CD4-positive, alpha-beta T cell treated with Interleukin-15 for 1 hour (primary cell): ENCODE measurements at places on chromosomes 7 and 10.
A peak's percentile ranks its signal among the peaks of the same experiment; 100 is the strongest.

DNA sequence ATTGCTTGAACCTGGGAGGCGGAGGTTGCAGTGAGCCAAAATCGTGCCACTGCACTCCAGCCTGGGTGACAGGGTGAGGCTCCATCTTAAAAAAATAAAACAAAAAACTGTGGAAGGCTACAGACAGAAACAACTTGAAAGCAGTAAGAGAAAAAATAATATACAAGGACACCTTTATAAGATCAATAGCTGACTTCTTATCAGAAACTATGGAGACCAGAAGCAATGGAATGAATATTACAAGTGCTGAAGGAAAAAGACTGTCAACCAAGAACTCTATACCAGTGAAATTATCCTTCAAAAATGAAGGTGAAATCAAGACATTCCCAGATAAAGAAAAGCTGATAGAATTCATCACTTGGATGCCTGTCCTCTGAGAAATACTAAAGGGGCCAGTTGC is 49.0 kb downstream of the RBAK start:
- no peak for DNase-seq

- no peak for DNase-seq
These were observed 31.2 kb upstream of the KCTD7 start for GRCh38 chr7:66597461-66597860.

GRCh38 chr10:81733542-81733941 is 141.5 kb upstream of the NRG3 start:
- DNase-seq, result no peak

DNA sequence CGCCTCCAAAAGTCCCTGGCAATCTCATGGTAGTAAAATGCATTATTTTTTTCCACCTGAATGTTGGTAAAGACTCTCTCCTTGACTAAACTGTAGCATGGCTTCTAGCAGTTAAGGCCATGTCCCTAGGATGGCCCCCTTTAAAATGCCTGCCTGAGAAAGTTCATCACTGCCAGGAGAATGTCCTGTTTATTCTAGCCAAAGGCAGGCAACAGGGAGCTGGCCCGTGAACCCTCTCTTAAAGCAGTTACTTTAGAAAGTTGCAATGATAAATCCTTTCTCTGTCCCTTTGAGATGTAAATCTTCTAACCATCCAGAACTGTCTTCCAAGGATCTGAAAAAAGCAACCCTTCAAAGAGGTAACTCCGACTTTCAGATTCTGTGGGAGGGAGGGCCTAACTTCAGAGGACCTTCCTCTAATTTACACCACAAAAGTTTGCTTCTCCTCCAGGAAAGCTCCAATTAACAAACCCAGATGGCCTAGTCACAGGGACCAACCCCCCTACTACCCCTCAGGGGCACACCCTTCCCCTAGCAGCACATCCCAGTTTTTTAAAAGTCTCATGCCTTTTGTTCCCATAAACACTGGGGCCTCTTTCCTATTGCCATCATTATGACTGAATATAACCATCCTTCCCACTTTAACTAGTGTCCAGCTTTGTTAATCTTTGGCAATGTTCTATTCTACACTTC is 5.5 kb downstream of the DNTT start:
- no peak for DNase-seq

DNA sequence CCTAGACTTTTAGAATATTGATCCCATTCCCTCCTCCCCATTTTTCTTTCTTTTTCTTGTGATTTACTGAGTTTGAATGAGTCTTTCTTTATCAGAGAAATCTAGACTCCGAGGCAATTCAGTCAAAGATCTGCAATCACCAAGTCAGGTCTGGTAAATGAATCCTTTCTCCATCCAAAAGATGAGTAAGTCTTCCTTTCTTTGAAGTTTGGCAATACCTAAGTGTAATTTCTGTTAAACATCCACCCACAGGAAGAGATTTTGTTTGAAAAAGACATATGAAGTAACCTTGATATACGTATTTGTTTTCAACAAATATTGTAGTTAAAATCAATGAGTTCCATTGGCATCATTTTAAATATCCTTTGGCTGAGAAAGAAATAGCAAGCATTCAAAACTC is 58.3 kb downstream of the SLC39A12 start:
- no peak for DNase-seq

DNA sequence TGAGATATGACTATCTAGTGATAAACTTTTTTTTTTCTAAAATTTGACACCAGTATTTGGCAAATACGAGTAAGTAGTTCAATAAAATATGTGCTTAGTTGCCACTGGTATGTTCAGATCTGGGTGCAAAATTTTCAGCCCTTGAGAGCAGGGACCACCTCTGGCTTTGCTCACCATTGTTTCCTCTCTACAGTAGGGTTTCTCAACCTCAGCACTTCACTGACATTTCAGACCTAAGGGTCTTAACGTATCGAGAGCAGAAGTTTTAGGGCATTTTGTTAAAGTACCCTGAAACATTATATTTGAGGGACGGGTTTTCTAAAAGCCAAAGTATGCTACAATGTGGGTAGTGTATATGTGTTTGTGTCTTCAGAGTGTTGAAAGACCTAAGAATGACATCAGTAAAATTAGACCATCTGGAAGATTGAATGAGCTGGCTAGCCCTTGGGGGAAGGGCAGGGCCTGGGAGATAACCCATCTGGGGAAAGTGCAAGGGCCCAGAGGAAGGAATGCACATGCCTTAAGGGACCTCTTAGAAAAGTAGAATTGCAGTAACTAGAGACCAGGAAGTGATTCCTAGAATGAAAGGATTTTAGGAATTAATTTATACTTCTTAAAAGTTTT is 11.8 kb downstream of the BZW2 start:
- no peak for DNase-seq

DNA sequence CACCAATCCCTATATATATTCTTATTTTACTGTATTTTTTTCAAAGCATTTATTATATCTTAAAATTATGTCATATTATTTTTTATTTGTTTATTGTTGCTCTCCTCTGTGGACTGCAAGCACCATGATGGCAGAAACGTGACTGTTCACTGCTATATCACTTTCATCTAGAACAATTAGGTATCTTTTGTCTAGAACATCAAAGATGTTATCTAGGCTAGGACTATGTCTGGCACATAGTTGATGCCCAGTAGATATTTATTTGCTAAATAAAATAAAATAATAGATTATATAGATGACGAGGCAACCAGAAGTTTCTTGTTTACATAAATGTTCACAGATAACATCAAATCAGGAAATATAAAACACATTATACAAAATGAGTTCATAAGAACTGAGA is 12.4 kb upstream of the GPR158 start:
- DNase-seq, result no peak

GRCh38 chr10:79237454-79238157 is 109.7 kb upstream of the PPIF start:
- DNase-seq, result no peak

- DNase-seq, result no peak
These were observed 10.4 kb downstream of the CHCHD3 start for GRCh38 chr7:133071506-133071905.

DNA sequence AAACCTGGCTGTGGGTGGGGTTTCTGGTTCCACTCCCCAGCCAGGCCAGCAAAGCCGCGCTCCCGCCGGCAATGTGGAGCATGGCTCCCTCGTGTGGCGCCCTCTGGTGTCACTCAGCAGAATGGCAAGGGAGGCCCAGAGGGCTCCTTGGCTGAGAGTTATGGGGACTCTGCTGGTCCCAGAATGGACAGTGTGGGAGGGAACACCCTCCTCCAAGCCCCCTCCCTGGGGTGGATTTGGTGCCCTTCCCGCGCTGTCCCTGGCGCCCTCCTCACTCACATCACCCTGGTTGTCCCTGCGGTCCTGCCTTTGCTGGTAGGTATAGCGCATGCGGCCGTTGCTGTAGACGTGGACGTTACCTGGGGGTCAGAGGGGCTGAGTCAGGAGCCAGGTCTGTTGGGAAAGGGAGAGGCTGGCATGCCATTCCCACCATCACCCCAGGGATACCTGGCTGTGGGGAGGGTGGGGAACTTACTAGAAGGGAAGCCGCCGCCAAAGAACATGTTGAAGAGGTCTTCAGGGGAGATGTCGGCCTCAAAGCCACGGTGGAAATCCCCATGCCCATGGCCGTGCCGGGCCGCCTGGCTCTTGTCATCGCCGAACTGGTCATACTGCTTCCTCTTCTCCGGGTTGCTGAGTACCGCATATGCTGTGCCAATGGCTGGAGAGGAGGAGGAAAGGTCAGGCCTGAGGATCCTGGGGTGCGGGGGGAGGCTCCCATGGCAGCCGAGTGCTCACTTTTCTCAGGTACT is 14.0 kb downstream of the DNAJB12 start:
- DNase-seq, result peak; percentile 76

DNA sequence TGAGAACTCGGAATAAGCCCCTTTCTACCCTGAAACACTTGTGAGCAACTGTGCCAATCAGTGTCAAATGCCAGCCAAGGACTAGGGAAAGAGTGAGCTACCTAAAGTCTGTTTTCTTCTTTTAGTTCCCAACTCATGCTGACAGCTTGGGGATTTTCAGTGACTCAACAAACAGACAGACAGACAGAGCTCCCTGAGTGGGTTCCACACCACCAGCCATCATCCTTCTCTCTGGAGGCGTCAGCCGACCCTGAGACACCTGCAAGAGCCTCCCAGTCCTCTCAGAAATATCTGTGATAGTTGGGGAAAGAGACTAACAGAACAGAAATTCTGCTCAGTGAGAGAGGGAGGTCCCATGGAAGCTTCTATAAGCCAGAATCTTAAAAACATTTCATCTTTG is 49.5 kb downstream of the GATA3 start:
- DNase-seq, result no peak

- DNase-seq, result peak; percentile 92
These were observed 178.6 kb upstream of the INHBA start for GRCh38 chr7:41881331-41882130.

DNA sequence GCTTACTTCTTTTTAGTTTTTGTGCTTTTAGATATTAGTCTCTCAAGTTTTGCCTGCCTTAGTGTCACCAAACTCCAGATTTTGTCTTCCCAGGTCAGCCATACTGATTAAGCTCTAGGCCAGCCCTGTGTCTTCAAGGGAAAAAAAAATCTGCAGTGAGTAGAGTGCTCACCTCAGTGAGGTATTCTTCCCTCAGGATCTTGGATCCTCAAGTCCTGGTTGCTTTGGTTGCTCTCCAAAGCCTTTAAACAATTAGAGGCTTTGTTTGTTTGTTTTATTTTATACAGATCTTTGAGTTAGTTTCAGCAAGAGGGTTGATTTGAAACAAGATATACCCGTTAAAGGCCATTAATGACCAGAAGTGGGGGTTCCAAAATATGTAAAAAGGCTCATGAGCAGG is 165.2 kb downstream of the GPR158 start:
- DNase-seq, result no peak
